Epithelial cell of prostate (primary cell): ENCODE measurements at places on chromosomes 2 and 18.

DNA sequence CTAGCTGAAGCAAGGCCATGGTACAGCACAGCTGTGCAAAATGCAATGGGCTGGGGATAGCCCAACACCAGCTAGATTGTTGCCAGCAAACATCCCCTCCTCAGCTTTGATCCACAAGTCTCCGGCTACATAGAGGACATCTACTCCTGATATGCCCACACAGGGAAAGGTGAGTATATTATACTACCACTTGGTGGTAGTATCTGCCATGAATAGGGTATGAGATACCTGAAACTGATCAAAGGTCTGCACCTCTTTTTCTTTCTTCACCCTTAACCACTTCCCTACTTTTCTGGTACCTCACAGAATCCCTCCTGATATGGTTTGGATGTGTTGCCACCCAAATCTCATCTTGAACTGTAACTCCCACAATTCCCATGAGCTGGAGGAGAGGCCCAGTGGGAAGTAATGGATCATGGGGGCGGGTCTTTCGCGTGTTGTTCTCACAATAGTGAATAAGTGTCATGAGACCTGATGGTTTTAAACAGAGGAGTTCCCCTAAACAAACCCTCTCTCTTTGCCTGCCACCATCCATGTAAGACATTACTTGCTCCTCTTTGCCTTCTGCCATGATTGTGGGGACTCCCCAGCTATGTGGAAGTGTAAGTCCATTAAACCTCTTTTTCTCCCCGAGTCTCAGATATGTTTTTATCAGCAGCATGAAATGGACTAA is 279.6 kb downstream of the TXNL1 start:
- DNase-seq: no peak

GRCh38 chr2:37683241-37683640 is 11.8 kb upstream of the CDC42EP3 start:
- DNase-seq: no peak

DNA sequence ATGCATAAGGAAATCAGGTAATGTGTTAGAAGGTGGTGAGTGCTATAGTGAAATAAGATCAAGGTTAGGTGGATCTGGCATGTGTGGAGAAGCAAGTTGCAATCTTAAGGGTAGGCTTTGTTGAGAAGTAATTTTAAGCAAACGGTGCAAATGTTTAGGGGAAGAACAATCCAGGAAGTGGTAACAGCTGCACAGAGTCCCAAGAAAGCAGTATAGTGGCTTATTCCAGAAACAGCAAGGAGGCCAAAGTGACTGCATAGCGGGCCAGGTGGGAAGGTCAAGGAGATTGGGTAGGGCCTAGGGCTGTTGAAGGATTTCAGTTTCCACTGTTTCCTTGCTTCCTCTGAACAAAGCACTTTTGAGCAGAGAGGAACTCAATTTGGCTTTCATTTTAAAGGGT is 30.0 kb upstream of the RAB1A start:
- DNase-seq: no peak

- DNase-seq: peak; percentile 51
Measured at GRCh38 chr2:44120428-44120827, 48.2 kb upstream of the PPM1B start.

DNA sequence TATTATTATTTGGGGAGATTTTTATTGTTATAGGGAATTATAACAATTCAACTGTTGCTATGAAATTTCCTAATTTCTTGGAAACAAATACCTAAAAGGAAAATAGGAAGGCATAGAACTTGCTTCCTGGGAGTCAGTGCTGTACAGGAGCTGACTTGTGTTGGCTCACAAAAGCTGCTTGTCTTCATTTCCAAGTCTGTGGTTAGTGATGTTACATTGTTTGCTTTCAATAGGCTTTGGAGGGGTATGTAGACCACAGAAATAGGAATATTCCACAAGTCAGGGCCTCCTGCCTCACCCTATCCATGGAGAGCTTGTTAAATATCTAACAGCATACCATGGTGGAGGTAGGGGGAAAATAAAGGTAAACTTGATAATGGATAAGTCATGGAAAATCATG is 688.9 kb upstream of the FAM98A start:
- DNase-seq: no peak

DNA sequence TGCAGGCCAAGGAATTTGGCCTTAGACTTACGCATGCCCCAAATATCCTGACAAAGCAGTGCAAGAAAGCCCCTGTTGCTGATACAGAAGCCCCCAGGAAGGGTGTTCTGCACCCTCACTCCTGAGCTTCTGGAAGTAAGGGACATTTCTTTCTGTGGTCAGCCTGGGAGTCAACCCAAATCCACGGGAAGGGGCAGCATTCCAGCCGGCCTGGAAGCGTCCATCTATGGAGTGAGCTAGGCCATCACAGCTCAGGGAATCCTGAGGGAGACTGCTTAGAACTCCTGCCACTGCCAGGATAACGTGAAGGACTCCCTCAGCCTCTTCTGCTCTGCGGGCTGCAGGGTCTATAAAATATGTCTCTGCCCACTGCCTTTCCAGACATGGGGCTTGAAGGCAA is 173.9 kb downstream of the ANAPC1 start:
- DNase-seq: no peak

- no peak for DNase-seq
Measured at GRCh38 chr2:145723872-145724271, 1204.0 kb upstream of the ZEB2 start.

- no peak for DNase-seq
Measured at GRCh38 chr18:10971717-10972116, 177.7 kb downstream of the PIEZO2 start.

DNA sequence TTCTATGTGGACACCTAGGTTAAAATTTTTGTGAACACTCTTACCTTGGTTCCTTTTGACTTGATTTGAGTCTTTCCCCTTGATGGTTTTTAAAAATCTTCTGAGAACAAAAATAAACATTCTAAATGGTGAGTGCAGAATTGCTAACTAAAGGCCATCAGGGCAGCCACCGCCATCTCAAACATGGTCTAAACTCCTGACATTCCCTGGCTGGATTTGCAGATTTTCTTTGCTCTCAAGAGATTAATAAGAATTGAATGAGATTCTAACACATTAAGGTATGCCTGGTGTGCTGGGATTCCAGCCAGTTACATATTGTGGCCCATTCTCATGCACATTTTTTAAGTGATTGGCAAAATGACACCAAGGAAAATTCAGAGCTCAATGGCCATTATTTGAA is 17.2 kb upstream of the CTDP1 start:
- no peak for DNase-seq

- no peak for DNase-seq
Measured at GRCh38 chr2:113005030-113005509, at the start of gene IL36A. Gene IL36A, plus strand, starts transcription at chr2:113005459. Its CDS starts 413 bp downstream, at chr2:113005872.

DNA sequence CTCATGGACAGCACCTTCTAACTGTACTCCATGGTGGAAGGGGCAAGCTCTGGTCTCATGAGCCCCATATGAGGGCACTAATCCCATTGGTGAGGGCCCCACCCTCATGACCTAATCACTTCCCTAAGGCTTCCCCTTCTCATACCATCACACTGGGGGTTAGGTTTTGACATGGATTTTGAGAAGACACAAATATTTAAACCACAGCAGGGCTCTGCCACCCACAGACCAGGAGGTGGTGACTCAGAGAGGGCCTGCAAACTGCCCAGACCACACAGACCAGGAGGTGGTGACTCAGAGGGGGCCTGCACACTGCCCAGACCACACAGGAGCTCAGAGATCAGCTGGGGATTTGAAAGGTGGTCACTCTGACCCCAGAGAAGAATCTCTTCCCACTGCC is 222.0 kb downstream of the KLHL29 start:
- no peak for DNase-seq

GRCh38 chr2:26043862-26044696 is 10.2 kb downstream of the RAB10 start:
- no peak for DNase-seq

DNA sequence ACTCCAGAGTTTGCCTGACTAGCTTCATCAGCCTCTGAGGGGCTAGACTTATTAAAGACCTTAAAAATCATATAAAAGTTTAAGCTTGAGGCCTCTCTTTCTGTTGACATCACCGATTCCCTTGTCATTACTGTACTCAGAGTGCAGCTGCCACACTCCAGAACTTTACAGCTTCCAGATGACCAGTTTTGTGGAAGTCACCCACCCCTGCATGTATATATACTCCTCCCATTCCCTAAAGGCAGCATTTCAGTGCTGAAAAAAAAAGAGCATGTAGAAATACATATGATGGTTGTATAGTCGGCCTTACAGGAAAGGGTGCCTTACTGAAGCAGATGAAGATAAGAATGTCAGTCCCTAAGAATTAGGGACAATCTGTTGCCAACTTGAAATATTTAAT is 117.3 kb downstream of the FEZ2 start:
- DNase-seq: no peak

DNA sequence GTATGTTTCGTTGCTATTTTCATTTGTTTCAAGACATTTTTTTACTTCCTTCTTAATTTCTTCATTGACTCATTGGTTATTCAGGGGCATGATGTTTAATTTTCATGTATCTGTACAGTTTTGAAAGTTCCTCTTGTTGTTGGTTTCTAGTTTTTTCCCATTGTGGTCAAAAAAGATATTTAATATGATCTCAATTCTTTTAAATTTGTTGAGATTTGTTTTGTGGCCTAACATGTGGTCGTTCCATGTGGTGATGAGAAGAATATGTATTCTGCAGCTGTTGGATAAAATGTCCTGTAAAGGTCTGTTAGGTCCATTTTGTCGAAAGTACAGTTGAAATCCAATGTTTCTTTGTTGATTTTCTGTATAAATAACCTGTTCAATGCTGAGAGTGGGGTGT is 110.3 kb upstream of the MAP4K4 start:
- DNase-seq: no peak

GRCh38 chr2:236659758-236660150 is 90.1 kb downstream of the ACKR3 start:
- peak; percentile 91 for DNase-seq

DNA sequence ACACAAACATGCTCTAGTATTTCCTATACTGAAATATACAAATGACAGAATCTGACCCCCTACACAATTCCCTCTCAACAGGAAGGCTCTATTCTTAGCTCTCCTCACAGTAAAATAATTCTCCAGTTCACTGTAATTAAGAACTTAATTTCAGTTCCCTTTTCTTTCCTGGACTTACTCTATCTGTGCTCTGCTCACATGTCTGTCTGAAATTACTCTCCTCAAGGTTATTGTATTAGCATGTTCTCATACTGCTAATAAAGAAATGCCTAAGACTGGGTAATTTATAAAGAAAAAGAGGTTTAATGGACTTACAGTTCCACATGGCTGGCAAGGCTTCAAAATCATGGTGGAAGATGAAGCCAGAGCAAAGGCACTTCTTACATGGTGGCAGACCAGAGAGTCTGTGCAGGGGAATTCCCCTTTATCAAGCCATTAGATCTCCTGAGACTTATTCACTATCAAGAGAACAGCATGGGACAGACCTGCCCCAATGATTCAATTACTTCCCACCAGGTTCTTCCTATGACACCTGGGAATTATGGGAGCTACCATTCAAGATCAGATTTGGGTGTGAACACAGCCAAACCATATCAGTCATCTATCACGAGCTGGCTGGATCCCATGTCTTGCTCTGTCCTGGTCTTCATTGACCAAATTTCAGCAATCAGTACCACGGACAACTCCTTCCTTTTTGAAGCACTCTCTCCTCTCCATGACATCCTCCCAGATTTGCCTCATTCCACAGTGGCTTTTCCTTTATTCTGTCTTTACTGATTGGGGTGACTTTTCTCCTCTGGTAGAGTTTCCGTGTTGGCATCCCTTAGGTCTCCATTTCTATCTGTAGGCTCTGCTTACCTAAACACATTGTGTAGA is 110.9 kb downstream of the GALR1 start:
- DNase-seq: no peak

- no peak for DNase-seq
Measured at GRCh38 chr2:8310557-8311455, 371.1 kb upstream of the ID2 start.

DNA sequence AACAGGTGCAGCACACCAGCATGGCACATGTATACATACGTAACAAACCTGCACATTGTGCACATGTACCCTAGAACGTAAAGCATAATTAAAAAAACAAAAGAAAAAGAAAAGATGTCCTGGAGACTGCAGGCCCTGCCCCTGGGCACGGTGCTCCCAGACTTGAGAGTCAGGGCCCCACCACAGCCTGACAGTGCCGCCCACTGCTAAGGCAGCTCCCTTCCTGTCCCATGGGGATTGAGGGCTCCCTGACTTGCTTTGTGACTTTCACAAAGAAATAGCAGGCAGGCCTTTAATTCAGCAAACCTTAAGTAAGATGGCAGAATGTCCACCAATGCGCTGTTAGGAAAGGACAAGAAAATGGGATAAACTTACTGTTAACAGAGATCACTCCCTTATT is 116.8 kb downstream of the NDUFA10 start:
- no peak for DNase-seq

DNA sequence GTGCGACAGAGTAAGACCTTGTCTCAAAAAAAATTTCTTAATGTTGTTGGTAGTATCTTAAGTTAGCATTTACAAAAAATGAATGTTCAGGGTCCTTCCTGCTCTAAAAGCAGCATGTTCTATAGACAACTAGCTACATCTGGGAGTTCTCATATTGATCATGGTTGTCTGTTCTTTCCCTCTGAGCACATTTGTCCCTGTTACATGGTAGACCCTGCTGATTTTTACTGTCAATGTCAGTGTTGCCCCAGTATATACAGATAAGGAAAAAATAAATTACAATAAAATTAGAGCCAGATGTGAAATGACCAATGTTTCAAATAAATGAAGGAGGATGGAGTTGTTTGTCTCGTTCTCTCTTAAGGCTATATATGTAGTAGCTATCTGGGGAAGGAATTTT is 63.2 kb downstream of the KCMF1 start:
- no peak for DNase-seq
